K562 (cell line): ENCODE measurements at places on chromosomes 5 and 9. TPM values are rescaled to one million over a fixed set of nuclear protein-coding genes. Genes with fewer than 3 reads are reported as not detected.

GRCh38 chr5:90792725-90793124 lies 234.1 kb downstream of the ADGRV1 start:
- DNase-seq = no peak

- DNase-seq = peak; percentile 56
Measured at GRCh38 chr9:136544548-136544963, 1.3 kb downstream of the NOTCH1 start.

Gene LOX
- not detected in 2 replicates for polyA plus RNA-seq

DNA sequence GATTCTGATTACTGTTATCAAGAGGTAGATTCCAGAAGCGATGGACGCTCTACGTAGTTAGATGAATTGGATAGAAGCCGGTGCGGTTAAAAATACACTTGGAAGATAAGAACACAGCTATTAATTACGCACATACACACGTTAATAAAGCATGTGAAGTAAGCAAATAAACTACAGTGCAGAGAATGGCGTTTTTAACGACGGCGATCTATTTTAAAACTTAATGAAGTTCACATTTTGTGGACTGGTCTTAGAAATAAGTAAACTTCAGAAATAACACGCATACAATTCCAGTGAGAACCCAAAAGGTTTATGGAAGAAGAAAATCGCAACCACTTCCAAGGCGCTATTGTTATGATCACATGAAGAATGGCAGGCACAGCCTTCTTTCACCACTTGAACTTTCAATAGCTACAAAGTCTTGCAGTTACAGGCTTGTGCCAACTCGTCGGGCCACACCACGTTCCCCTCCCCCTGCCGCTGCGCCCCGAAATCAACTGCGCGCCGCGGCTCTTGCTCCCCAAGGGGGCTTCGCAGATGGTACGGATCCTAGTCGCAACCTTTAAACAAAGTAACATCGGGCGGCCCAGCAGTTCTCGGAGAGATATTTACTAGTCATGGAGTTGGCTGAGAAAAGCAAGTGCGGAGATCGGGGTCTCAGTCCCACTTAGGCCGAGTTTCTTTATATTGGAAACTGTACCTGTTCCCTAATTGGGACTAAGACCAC lies 866 bp upstream of the SEMA6A start:
- DNase-seq = no peak

Gene PRRX2
- polyA plus RNA-seq = 0.21 TPM in 1 of 2 replicates, not detected in the other

Gene ACTL7B
- 0.04 TPM in 1 of 2 replicates, not detected in the other for polyA plus RNA-seq

Gene TPM2
- polyA plus RNA-seq = 9.8 and 16.1 TPM in 2 replicates

Gene POLR3G
- polyA plus RNA-seq = 58.0 and 84.6 TPM in 2 replicates

GRCh38 chr9:117120061-117120460 lies 294.8 kb downstream of the ASTN2 start:
- DNase-seq = no peak

GRCh38 chr5:78813286-78813685 lies 164.7 kb upstream of the LHFPL2 start:
- no peak for DNase-seq

- DNase-seq = no peak
Measured at GRCh38 chr5:134494780-134495179, 30.7 kb upstream of the JADE2 start.
